Activated CD8-positive, alpha-beta memory T cell treated with anti-CD3 and anti-CD28 coated beads for 4 hours (primary cell): ENCODE measurements at places on chromosomes 1 and 21.

DNA sequence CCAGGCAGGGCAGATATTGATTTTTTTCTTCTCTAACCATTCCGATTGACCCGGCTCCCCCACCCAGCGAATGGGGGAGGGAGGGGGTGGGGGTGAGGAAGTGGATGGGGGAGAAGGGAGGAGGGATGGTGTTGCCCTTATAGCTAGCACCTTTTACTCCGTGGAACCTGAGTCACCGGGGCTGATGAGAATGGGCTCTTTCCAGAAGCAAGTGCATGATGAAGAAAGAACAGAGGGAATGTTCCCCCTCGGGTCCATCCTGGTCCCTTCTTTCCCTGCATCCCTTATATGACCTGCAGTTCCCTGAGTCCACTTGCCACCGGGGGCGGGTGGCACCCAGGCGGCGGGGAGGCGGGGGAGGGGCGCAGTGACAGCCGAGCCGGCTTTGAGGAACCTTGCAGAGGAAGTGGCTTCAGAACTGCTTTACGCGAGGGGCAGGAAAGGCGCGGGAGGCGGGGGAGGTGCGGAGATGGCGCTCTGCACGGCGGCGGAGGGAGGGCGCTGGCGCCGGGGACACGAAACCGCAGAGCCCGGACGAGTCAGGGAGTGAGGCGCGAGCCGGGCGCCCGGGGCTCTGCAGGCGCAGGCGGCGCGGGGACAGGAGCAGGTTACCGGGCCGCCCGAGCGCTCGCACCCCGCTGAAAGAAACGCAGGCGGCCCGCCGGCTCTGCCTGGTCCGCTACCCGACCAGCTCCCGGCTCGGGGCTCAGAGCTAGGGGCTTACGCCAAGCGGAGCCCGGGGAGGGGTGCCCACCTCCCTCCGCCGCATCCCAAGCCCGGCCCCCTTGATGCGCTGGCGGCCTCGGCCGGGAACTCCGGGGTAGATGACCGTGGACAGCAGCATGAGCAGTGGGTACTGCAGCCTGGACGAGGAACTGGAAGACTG lies 49.7 kb downstream of the RASSF5 start:
- DNase-seq, result peak; percentile 86

DNA sequence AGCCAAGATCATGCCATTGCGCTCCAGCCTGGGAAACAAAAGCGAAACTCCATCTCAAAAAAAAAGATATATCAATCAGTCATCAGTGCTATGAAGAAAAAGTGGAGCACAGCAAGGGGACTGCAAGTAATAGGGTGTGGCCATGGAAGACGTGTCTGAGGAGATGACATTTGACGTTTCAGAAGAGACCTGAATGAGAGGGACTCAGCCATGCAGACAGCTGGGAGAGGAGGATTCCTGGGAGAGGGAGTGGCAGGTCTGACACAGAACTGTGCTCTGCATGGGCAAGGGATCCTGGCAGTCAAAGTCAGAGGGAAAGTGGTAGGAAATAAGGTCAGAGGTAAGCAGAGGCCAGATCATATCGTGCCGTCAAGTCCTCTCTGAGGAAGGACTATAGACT lies 3.3 kb downstream of the LAX1 start:
- no peak for DNase-seq

DNA sequence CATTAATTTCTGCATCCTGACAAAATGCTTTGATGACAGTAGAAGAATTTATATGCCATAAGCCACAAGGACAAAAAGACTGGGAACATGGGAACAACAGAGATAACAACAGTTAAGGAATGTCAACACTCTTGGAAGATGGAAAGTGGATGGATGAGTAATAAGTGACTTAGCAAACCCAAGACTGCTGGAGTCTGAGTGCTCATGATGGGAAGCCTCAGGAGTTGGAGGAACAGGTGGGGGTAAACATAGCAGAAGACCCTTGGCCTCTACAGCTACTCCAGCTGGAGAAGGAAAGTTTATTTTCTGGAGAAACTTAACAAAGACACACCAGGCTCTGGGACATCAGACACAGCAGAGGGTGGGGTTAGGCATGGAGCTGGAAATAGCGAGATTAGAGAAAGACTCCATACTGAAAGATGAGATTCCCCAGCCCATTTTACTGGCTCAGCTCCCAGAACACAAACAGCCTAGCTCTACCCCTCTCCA lies 13.6 kb downstream of the G0S2 start:
- no peak for DNase-seq

DNA sequence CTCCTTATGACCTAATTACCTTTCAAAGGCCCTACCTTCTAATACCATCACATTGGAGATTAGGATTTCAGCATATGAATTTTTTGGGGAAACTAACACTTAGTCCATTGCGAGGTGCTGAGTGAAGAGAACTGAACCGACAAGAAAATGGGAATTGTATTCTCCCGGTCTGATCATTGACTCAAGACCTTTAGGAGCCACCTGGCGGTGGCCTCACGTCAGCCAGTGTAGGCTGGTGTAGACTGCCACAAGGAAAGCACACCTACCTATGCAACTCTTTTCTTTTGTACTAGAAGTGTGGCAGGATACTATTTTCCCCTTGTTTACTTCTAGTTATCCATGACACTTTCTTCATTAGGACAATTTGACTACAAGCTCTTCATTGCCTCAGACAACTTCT lies 333.5 kb upstream of the B3GALT2 start:
- DNase-seq, result no peak

DNA sequence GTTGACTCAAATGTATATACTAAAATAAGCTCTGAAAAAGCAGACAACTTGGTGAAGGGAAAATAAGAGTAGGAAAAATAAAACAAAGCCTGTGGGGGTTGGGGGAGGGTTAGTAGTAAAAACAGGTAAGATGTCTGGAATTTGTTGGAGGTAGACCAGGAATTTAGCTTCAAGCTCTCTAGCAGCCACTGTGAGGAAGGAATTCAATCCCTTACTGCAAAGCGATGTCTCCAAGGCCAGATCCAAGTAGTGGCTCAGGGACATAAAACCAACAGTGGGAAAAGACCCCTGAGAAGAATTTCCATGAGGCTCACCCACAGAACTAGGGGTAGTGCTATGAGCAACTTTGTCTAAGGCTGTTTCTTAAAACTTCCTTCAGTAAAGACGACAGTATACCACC lies 7.8 kb downstream of the ANGPTL7 start:
- DNase-seq, result no peak

DNA sequence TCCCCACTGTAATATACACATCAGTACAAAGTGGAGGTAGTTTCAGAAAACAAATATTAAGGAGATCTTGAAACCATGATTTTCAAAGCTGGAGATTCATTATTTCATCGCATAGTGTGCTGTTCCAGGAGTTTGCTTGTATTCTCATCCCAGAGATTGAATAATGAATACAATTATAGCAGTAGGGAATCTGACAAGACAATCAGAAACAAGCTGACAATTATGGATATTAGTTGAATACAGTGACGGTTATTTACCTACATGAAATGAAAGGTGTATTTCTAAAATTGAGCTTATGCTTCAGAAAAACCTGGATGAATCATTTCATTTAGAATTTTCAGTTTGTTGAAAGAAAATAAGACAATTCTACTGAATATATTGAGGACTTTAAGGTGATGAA lies 2119.0 kb downstream of the MRPL39 start:
- DNase-seq, result no peak
